ENCODE measurements at places on chromosomes 5 and 9. TPM values are rescaled to one million over a fixed set of nuclear protein-coding genes. Genes with fewer than 3 reads are reported as not detected.

SHLD3 gene
- total RNA-seq = 2.9 TPM

DNA sequence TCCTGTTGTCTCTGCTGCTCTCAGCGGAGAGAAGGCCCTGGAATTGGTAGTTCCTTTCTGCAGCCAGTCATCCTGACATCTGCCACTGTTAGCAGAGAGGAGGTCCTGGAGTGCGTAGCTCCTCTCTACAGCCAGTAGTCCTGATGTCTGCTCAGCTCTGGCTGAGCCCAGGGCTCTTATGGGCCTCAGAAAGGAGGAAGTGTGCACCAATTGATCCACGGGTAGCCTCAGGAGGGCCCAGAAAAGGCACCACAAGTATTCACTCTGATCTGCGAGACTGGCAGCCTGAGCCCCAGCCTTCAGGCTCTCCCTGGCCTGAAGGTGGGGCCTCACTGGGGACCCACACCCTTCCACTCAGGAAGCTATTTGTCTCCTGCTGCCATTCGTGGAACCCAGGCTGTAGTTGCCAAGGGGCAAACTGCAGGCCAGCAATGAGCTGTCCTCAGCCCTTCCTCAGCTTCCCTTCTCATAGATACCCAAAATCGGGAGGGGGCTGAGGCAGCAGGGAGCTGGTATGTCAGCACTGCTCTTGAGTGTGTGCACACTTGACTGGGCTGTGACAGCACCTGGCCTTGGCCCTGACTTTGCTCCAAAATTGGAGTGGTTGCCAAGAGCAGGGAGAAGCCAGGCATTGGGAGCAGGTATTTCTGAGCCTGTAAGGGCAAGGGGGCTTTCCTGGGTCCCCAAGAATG, 1049.5 kb upstream of the ACO1 start:
- H3K36me3 ChIP-seq = no peaks in the 10 kb centered on the region
- H3K27ac ChIP-seq = no peak overlapping the region
- no peaks in the 10 kb centered on the region for H3K27me3 ChIP-seq
- H3K4me1 ChIP-seq = no peaks in the 10 kb centered on the region

DNA sequence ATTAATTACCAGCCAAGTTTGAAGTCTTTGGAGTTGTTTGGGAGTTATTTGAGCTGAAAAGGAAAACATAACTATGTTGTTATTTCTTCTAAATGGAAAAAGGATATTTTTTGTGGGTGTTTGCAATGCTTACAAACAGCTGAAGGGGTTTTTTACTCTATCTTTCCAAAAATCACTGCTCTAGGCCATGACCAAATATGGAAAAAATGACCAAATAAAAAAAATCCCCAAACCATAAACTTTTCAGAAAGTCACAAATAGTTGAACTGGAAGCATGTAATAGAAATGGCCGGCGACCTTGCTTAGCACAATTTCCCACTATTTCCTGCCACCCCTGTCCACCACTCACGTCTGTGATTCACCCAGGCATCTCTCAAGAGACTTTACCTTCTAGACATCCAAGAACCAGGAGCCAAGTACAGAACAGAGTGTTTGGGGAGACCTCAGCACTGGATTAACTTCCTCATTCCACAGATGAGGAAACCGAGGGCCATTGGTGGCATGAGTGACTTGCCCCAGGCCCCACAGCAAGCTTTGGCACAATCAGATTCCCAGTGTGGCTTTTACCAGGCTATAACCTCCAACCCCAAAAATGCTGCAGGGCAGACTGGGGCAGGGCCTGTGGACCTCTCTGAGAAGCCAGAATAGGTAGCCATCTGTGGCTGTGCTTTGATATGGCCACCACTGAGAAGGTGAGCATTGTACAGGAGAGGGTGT, 84.5 kb downstream of the NRG2 start:
- DNase-seq = no peak
- no peaks in the 10 kb centered on the region for H3K36me3 ChIP-seq
- H3K4me1 ChIP-seq = peaks cover 7% of the 10 kb centered on the region
- no peaks in the 10 kb centered on the region for H3K27me3 ChIP-seq
- no peak overlapping the region for H3K4me3 ChIP-seq

- no peaks in the 10 kb centered on the region for H3K4me1 ChIP-seq
- peaks cover 5% of the 10 kb centered on the region for H3K27me3 ChIP-seq
- no peaks in the 10 kb centered on the region for H3K36me3 ChIP-seq
- no peak for DNase-seq
- H3K27ac ChIP-seq = no peak overlapping the region
Measured at GRCh38 chr5:150847334-150847695, 994 bp downstream of the IRGM start.

DNA sequence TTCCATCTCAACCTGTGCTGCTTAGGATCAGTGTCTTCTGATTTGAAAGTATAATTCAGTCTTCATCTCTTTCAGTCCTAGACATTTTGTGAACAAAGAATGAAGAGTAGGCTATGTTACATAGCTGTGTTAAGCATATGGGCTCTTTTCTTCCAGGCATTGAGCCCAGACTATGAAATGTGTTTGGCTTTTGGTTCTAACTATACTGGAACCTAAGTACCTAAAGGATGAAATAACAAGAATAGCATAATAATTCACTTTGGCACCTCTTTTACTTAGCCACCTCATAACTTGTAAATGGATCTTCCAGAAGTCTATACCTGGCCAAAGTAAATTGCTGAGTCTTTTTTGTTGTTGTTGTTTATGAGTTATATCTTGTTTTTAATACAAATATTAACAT, 71.4 kb downstream of the SLF1 start:
- no peak overlapping the region for H3K27ac ChIP-seq
- no peaks in the 10 kb centered on the region for H3K36me3 ChIP-seq
- no peak overlapping the region for H3K4me3 ChIP-seq
- DNase-seq = no peak

GRCh38 chr5:157965040-157965678, 106.2 kb upstream of the CLINT1 start:
- H3K27ac ChIP-seq = no peak overlapping the region
- peaks cover 24% of the 10 kb centered on the region for H3K4me1 ChIP-seq
- no peaks in the 10 kb centered on the region for H3K27me3 ChIP-seq
- H3K4me3 ChIP-seq = no peak overlapping the region
- H3K36me3 ChIP-seq = no peaks in the 10 kb centered on the region

- no peaks in the 10 kb centered on the region for H3K27me3 ChIP-seq
- H3K4me3 ChIP-seq = no peak overlapping the region
- no peaks in the 10 kb centered on the region for H3K4me1 ChIP-seq
- no peak for DNase-seq
- H3K36me3 ChIP-seq = no peaks in the 10 kb centered on the region
Measured at GRCh38 chr5:54066433-54066832, 243.9 kb downstream of the ARL15 start.

GRCh38 chr5:84821924-84822323, 437.2 kb upstream of the EDIL3 start:
- DNase-seq = no peak
- no peak overlapping the region for H3K4me3 ChIP-seq
- H3K27ac ChIP-seq = no peak overlapping the region
- H3K27me3 ChIP-seq = no peaks in the 10 kb centered on the region
- H3K36me3 ChIP-seq = no peaks in the 10 kb centered on the region
